Effector memory CD4-positive, alpha-beta T cell (primary cell): ENCODE measurements at places on chromosomes 16 and 17.

DNA sequence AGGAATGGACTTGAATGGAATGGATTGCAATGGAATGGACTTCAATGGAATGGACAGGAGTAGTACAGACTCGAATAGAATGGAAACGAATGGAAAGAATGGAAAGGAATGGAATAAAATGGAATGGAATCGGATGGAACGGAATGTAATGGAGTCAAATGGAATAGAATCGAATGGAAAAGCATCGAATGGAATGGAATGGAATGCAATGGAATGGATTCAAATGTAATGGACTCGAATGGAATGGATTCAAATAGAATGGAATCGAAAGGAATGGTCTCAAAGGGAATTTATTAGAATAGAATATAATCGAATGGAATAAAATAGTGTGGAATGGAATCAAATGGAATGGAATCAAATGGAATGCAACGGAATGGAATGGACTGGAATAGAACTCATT lies 484.9 kb upstream of the WSB1 start:
- no peak for DNase-seq

GRCh38 chr16:50685462-50686063 lies 4.5 kb upstream of the SNX20 start:
- DNase-seq: no peak

GRCh38 chr16:19644877-19645276 lies 73.2 kb downstream of the KNOP1 start:
- no peak for DNase-seq

GRCh38 chr17:77246110-77247047 lies 105.6 kb downstream of the SEC14L1 start:
- no peak for DNase-seq

GRCh38 chr17:77783991-77784820 lies 174.3 kb upstream of the TNRC6C start:
- peak; percentile 69 for DNase-seq

DNA sequence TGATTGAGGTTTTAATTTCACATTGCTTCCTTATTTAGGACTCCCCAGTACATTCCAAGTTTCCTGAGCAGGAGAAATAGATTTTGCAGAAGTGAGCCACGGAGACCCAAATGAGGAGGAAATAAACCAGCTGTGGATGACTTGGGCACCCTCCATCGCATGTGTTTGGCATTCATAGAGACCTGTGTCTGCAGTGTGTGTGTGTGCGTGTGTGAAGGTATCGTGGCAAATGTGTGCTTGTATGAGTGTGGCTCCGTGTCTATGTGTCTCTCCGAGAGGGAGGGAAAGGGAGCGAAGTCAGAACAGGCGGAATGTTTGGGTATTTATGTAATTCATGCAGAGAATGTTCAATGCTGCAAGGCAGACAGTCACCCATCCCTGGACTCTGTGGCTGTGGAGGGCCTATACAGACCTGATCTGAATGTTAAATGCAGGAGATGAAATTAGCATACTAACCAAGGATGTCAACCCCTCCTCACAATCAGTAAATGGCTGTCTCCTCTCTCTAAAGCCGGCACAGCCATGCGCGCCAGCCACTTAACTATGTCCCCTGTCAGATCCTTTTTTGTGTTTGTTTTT lies 186.0 kb upstream of the ZFHX3 start:
- DNase-seq: no peak
